ENCODE measurements at places on chromosomes 1 and 21. TPM values are rescaled to one million over a fixed set of nuclear protein-coding genes. Genes with fewer than 3 reads are reported as not detected.

The MRPS6 gene
- 16.5 TPM for total RNA-seq

The AJAP1 gene
- not detected for total RNA-seq

The CFAP74 gene
- not detected for total RNA-seq

The SF3B4 gene
- 20.0 TPM for total RNA-seq

The PRKAB2 gene
- 43.3 TPM for total RNA-seq

The UBL4B gene
- total RNA-seq, result not detected

The TFAP2E gene
- 0.40 TPM for total RNA-seq

The ELAVL4 gene
- total RNA-seq, result 0.10 TPM

The S100A7A gene
- not detected for total RNA-seq

GRCh38 chr1:25608488-25609178 is 8.0 kb upstream of the MAN1C1 start:
- peak; percentile 61 for DNase-seq

GRCh38 chr1:25033828-25034705 is 104.0 kb upstream of the RUNX3 start:
- DNase-seq, result no peak

DNA sequence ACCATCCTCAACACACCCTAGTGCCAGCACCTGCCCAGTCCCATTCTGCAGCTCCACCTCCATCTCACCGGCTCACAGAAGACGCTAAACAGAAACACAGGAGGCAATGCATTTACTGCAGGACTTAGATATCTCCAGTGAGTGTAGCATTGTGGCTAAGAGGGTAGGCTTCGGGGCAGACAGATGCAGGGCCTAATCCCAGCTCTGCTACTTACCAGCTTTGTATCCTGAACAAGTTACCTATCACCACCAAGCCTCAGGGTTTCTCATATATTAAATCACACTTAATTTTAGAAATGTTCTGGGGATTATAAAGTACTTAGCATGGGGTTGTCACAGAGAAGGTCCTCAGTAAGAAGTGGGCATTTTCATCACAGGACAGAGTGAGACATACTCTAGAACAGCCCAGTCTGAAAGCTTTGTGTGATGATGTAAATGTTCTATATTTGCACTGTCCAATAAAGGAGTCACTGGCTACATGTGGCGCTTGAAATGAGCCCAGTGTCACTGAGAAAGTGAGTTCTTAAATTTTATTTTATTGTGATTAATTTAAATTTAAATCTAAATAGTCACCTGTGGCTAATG is 149.3 kb upstream of the C8B start:
- no peak for DNase-seq

DNA sequence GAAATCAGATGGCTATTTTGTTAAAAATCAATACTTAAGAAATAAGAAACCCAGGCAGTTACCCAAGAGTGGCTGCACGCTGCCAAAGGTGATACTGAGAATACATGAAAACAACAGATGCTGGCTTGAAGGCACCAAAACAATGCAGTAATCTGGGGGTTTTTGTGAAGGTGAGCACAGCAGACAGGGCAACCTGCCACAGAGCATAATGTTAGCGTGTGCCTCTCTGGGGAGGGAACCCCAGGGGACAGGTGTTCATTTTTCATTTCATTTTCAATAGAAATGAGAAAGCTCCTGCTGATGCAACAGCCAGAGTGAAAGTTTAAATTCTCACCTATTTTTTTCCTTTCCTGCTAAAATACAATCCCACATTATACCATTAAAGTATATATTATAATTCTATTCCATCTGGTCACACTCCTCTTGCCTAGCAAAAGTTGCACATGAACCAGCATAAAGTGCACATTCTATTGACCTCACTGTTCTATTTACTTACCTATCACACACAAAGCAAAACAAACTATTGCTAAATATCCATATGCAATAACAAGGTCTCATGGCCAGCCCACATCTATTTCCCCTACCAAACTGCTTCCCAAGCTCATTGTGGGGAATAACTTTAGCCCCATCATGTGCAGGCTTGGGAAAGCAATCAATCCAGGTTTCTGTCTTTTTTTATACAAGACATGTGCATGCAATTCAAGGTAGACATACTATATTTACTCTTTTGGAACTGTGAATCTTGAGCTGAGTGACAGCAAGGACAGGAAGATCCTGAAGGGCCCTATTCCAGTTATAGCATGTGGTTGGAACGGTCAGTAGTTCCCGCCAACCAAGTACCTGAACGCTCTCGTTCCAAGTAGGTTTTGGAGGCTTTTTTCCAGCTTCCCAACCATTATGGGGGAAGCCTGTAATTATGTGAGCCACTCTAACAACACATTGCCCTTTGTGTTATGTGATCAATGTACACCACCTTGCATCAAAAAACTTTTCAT is 173.6 kb downstream of the RERE start:
- no peak for DNase-seq

DNA sequence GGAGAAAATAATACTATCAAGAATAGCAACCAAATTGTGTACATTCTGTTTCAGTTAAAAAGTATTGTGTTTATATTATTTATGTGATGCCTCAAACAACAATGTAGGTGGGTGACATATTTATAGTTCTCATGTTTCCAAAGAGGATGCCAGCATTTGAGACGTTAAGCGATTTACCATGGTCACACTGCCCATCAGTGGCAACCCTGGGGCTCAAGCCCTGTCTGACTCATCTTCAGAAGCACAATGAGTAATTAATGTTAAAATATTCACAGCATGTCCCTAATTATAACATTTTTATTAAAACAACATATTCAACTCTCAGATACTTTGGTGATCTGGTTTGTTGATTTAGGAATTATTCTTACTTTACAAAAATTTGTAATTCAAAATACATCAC is 409.4 kb downstream of the BRINP3 start:
- no peak for DNase-seq

GRCh38 chr1:52633291-52633754 is 355 bp downstream of the SHISAL2A start:
- DNase-seq, result no peak

- no peak for DNase-seq
Observed at GRCh38 chr1:112997781-112998180, 41.8 kb upstream of the SLC16A1 start.

- no peak for DNase-seq
Observed at GRCh38 chr1:117416546-117417125, 49.4 kb downstream of the MAN1A2 start.

- no peak for DNase-seq
Observed at GRCh38 chr1:178408871-178409270, 87.9 kb downstream of the CLEC20A start.

DNA sequence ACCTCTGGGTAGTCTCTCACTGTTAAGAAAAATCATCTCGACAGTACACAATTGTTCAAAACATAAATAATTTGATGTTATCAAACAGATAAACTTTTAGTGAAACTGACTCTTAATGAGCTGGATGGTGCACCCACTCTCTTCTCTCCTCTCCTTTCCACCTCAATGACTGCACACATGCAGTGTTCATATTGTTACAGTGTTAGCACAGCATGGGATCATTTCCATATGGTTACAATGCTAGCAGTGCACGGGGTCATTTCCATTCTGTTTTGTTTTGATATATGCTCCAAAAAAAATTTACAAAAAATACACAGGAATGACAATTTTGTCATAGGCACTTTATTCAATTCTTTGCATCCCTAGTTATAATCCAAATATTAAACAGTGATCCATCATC is 26.4 kb upstream of the RNF187 start:
- DNase-seq, result no peak

GRCh38 chr21:41815652-41816582 is 49.1 kb upstream of the RIPK4 start:
- no peak for DNase-seq

DNA sequence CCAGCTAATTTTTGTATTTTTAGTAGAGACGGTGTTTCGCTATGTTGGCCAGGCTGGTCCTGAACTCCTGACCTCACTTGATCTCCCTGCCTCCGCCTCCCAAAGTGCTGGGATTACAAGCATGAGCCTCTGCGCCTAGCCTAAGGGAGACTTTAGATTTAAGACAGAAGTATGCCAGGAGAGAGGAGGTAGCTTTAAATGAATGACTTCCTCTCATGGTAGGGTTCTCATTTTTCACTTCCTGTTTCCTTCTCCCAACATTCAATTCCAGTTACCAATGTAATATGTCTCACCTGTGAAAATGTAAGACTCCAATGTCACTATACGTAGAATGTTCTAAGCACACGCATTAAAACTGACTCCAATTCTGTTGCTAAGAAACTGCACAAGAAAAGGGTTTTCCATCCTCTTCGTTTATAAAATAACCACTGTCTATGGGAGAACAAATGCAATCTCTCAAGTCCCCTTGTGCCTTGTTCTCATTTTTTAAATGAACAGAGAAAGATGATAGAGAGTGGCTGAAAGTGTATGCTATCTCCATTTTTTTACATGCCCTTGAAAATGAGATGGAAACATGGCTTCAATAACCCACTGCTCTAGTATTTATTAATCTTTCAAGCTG is 140.0 kb downstream of the SLC45A1 start:
- DNase-seq, result no peak

GRCh38 chr1:205353612-205354011 is 3.1 kb downstream of the KLHDC8A start:
- DNase-seq, result no peak

GRCh38 chr1:155940482-155940992 is 901 bp upstream of the RXFP4 start:
- DNase-seq, result peak; percentile 91

DNA sequence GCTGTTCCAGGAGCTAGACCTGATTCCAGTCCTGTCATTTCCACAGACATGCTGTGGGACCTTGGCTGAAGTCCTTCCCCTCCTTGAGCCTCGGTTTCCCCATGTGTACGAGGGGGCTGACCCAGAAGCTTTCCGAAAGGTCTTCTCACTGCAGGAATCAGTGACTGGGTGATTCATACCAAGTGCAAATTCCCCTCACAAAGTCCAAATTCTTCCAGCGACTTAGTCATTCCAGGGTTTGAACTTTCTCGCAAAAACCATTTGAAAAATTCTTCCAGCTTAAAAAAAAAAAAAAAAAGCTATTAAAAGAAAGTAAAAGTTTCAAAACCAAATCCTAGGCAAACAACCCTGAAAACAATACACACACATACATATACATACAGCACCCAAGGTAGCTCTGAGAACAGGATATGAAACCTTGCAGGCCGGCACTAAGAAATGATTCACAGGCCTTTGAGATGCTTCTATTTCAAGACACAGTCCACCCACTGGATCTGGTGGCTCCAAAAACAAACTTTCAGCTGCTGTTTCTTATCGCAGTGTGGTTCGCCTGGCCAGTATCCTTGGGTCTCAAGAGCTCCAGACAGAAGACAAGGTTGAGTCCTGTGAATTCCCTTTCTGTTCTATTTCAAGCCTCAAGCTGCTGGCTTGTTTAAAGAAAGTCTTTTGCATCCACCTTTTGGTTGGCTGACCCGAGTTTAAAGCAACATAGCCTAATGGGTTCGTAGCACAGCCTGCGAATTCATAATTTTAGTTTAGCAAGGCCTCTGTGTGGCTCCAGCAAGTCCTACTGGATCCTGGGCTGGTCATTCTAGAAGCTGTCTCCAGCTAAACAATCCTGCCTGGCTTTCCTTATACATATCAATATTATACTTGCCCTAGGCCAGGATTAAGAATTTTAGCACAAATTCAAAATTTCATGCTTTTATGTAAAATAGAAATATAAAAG is 18.0 kb upstream of the ID3 start:
- no peak for DNase-seq

GRCh38 chr1:47213230-47213963 is 18.6 kb downstream of the TAL1 start:
- DNase-seq, result no peak

GRCh38 chr1:213530611-213531320 is 457.0 kb upstream of the PROX1 start:
- DNase-seq, result no peak

DNA sequence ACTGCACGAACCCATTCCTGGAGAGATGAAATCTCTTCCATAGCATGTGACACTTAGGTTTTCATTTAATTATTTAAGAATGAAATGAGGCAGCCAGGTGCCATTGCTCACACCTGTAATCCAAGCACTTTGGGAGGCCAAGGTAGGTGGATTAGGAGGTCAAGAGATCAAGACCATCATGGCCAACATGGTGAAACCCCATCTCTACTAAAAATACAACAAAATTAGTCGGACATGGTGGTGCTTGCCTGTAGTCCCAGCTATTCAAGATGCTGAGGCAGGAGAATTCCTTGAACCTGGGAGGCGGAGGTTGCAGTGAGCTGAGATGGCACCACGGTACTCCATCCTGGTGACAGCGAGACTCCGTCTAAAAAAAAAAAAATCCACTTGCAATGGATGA is 17.8 kb downstream of the L1TD1 start:
- DNase-seq, result no peak

DNA sequence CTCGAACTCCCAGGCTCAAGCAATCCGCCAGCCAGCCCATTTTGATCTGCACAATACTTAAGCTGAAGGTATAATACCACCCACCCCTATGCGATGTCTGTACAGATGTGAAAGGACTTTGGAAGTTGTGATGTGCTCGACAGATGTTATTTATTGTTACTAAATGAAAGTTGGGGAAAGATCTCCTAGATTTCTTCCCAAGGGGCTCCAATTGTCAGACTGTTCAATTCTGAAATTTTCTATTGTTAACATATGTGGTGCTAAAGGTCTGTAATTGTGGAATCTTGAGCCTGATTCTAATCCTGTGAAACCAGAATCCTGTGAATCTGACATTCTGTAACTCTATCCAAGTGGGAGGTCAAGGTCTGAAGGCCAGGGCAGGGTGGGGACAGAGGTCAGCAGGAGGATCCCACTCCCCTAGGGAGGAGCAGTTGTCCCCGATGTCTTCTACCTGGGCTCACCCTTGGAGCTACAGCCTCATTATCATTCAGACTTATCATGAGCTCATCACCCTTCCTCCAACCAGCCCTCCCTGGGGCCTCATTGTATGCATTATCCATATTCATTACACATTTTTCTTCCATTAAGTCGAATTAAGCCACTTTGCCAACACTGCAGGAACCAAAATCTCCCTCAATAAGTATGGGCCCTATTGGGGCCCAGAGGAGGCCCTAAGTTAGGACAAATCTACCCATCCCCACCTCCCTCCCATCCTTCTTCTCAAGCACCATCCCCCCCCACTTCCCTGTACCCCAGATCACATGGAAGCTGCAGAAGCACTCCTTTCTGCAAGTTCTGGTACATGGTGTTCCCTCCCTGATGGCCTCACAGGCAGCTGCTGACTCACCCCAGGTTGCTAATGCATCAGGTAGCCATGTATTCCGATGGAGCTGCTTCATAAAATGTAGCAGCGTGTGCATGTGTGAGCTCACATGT is 32.3 kb downstream of the SHISAL2A start:
- no peak for DNase-seq

- DNase-seq, result no peak
Observed at GRCh38 chr1:171623651-171624331, 1.7 kb downstream of the MYOCOS start.

GRCh38 chr1:201329801-201330200 is 46.5 kb downstream of the PKP1 start:
- DNase-seq, result no peak

DNA sequence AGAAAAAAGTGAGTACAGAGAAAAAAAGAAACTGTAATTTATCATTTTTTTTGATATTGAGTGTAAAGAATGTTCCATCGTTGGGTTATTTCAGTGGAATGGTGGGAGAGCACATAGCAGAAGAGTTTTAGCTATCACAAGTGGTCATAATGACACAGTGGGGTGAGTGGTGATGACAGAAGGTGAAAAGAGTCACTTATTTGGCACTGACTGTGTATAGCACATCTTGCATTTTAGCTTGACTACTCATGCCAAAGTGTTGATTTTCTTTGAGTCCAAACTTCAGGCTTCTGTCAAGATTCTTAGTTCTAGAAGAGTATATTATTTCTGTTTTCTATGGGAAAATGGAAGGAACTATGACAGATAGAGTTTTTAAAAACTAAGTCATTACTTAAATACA is 261.2 kb downstream of the GRIK1 start:
- no peak for DNase-seq

GRCh38 chr1:116832308-116832931 is 77.3 kb upstream of the PTGFRN start:
- DNase-seq, result no peak

GRCh38 chr1:68459796-68460195 is 10.0 kb upstream of the RPE65 start:
- DNase-seq, result peak; percentile 77

All from NCI-H460 (cell line).